ENCODE measurements at places on chromosomes 7 and 10.
A peak's percentile ranks its signal among the peaks of the same experiment; 100 is the strongest.

GRCh38 chr7:128742206-128742605 is 3.0 kb downstream of the CALU start:
- no peak for DNase-seq

DNA sequence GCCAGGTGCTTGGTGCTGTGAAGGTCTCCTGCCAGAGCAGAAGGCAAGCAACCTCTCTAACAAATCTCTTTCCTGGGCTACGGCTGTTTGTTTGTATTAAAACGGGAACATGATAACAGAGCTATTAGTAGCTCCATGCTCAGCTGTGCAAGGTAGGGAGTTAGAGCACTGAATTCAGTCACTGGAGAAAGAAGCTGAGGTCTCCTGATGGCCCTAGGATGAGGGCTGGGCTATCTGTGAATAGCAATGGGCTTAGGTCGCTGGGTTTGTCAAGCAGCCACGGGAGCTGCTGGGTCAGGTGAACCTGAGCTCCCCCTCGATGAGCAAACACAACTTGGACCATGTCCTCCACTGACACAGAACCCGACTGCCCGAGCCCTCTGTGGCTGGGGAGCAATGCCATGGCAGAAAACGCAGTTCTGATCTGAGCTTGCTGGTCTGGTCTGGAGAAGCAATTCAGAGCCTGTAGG is 24.4 kb downstream of the TACC2 start:
- DNase-seq = no peak

GRCh38 chr7:25854608-25855497 is 297.1 kb upstream of the NFE2L3 start:
- DNase-seq = peak; percentile 77

GRCh38 chr10:19872504-19873271 is 56.5 kb downstream of the PLXDC2 start:
- no peak for DNase-seq

DNA sequence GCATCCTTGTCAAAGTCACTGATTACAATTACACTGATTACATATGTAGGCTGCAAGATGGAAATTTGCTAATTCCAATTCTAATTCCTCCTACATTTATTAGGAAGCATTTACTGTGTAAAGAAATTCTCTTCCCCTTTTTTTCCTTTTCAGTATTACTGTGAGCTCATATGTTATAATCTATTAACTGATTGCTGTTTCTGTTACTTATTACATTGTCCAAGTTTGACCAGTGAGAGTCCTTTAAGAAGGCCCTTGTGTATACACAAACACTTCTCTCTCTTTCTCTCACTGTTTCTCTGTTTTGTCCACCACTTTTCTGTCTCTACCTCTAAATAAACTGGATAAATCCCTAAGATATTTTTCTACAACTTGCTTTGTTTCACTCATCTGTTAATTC is 31.5 kb downstream of the PHF14 start:
- no peak for DNase-seq

- DNase-seq = no peak
These were observed 15.4 kb downstream of the COL13A1 start for GRCh38 chr10:69817078-69817581.

DNA sequence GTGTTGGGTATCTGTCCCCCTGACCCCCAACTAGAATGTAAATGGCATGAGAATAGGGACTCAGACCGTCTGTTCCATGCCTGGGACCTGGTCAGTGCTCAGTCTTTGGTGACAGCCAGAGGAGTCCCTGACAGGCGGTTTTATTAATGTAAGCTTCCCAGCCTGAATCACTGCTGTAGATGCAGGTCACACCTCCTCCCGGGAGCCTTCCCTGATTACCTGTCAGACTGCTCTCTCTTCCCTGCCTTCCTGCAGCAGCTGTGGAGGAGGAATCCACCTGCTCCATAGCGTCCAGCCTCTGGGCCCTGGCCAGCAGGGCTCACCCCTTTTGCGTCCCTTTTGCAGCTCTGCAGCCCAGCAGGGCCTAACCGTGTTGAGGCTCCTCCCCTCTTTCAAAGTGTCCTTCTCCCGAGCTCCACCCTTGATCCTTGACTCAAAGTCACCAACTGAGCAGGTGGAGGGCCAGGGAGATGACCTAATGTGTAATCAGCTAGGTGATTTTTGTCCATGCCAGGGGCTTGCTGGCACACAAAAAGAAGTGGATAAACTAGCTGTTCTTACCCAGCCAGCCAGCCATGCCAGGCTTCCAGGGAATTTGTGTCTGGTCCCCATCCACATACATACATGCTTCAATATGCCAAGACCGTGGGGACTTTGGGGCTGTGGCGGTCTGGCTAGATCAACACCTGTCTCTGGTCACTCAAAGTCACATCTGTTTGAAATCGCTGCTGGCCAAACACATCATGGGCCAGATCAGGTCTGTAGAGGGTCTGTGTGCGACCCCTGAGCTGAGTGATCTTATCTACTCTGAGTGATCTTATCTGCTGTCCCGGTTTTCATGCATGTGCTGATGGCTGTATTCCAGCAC is 195.1 kb downstream of the CCDC3 start:
- peak; percentile 71 for DNase-seq

GRCh38 chr10:74223755-74224529 is 72.9 kb downstream of the ADK start:
- no peak for DNase-seq

- DNase-seq = no peak
These were observed 76.7 kb upstream of the ANLN start for GRCh38 chr7:36312915-36313334.

DNA sequence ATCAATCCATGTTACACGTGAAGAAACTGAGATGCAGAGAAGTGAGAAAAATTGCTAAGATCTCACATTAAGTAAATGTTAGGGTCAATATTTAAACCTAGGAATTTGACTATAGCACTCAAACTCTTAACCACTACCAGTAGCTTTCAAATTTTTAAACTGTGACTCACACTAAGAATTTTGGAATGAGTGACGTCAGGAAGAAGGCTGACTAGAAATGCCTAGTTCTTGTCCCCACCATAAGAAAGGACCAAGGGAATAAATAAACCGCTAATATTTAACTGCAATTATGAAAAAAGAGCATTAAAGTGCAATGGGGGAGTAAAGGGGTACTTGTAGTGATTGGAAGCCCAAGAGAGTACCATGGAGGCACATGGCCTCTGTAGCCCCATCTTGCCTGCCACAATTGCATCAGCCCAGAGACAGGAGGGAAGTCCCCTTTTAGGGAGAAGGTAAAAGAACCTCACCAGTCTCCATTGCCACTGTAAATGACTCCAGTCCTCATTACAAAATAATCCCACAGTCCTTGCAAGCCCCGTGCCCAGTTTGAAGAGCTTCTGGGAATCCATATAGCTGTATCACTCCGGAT is 3.5 kb upstream of the AKR1B1 start:
- no peak for DNase-seq

DNA sequence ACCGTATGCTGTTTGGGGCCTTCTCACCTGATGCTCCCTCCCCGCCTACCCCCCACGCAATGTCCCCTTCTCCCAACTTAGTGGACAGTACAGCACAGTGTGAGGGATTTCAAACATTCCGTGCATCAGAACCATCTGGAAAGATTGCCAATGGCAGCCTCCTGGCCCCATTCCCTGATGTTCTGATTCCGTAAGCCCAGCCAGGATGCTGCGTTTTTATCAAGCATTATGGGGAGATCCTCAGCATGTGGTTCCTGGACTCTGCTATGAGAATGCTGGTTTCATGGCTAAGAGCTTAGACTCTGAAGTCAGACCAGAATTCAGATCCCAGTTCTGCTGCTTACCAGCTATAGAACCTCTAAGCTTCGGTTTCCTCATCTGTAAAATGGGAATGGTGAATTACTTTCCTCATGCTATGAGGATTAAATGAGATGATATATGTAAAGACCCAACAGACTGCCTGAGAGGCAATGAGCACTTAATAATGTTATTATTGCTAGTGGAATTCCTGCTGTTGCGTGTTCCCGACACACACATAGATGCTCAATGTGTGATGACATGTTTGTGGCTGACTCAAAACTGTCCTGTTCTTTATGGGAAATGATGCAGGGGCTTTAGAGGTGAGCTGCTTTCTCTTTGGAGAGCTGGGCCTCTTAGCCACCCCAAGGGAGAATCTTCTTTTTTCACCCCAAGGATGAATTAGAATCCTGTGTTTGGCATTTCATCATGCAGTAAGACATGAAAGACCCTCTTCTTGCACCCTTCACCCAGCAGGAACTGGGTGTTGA is 60.8 kb upstream of the SMNDC1 start:
- no peak for DNase-seq

DNA sequence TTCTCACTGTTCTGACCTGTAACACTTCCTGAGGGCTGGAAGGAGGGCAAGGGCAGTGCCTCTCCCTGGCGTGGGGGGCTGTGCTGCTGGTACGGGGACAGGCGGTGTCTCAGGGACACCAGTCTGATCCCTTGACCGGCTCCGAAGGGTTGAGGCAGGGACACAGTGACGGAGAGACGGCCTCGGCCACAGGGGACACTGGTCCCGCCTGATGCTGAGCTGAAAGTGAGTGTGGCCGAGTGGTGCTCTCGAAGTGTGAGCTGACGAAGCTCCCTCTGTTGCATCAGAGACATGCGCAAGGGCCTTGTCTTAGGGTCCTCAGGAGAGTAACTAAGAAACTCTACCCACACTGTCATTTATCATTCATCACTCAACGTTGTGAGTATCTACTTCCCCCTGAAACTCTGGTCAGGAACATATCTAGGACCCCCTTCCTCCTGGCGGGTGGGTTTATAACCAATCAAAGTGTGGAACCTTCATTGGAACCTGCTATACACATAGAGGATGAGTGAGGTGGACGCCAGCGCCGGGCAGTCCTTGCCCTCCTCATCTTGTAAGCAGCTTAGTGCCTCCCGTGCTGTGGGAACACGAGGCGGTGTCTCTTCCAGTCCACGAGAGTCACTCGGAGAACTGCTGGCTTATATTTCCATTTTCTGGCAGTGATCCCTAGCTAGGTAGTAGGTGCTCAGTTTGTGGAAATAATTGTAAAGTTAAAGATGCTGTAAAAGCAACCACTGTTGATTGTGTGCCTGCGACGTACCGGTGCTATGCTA is 283.1 kb downstream of the DNAJB6 start:
- no peak for DNase-seq

DNA sequence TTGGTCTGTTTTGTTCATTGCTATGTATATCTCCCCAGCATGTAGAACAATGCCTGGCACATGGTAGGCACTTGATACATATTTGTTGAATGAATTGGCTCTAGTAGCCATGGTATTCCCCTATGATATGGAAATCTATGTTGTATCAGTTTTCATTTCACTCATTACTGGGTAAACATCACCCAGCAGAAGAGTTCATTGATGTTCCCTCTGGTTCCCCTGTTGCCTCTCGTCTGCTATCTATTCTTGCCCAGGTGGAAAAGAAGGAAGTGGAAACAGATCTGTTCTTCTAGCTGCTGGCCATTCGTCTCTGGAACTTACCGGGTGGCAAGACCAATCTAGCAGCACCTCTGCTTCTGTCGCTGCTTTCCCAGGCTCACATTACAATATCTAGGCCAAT is 71.5 kb downstream of the LRRC4 start:
- no peak for DNase-seq

DNA sequence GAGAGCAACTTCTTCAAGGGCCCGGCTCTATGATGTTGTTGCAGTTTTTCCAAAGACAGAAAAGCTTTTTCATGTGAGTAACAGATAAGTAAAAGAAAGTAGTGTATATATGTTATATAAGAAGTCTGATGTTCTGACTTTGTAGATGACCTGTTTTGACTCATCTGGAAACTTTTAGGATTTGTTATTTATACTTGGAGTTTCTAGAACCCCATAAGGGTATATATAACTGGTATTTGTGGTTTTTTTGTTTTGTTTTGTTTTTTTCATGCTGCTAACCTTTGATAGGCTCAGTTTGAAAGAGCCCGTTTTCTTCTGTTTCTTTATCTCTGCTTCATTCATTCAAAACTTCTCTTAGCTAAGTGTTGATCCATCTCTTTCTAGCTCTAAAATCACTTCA is 7.3 kb downstream of the RPP30 start:
- DNase-seq = no peak

DNA sequence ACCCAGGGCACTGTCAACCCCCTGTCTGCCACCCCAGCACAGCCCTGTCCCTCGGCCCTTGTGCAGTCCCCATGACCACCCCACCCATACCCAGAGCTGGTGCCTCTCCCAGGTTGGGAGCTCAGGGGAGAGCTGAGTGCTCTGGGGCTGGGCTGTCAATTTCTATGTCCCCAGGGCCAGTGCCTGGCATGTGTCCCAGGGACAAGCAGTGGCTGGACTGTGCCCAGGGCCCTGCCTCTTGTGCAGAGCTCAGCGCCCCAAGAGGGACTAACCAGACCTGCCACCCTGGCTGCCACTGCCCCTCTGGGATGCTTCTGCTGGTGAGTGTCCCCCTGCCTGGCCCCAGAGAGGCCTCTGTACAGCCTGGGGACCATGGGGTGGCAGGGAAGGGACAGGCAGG is 29.0 kb upstream of the ZNF862 start:
- no peak for DNase-seq

DNA sequence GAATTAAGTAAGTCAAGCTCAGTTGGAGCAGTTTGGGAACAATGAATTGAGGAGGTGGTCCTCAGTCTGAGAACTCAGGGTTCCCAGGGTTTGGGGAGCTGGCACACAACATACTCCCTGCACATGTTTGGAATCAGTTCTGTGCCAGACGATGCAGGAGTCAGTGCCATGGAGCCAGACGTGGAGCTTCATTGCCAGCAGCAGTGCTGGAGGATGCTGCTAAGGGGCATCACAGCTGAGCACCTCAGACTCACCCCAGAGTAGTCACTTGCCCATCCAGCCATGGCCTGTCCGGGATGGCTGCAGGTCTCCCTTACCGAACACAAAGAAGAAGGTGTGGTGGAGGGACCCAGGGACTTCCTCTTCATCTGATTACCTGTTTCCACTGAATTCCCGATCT is 7.9 kb downstream of the GIMAP5 start:
- DNase-seq = no peak

DNA sequence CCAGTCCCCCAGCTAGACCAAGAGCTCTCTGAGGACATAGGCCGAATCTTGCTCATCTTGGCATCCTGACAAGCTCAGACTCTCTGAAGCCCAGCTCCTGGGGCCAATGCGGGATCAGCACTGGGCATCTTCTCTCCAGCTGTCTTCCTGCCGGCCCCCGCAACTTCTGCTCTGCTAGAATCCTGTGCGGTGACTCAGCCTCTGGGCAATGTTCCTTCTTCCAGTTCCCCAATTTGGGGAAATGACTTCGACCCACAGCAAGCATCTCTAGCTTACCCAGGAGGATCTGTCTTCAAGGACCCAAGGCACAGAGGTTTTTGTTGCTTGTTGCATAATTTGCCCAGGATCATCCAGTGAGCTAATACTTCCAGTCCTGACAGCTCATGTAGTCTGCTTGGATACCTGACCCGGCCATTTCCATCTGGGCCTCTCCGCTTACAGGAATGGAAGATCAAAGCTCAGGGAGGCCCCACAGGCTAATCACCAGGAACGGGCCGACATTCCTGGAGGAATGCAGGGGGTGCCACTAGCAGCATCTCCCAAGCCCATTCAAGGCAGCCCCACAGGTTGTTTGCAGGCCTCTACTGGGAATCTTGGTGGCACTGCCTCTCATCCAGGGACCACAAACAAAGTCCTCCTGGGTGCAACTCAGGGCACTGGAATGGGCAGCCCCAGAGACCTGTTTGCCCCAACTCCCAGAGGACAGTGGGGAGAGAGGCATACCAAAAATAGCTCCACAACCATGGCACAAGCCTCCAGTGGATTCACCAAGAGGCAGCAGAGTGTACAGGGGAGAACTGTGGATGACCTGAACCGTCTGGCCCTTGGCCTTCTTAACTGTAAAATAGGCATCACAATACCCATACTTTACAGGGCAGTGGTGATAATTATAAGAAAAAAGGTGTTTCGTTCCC is 151.9 kb downstream of the NEURL1 start:
- no peak for DNase-seq
